ENCODE measurements at places on chromosomes 5 and 9.

DNA sequence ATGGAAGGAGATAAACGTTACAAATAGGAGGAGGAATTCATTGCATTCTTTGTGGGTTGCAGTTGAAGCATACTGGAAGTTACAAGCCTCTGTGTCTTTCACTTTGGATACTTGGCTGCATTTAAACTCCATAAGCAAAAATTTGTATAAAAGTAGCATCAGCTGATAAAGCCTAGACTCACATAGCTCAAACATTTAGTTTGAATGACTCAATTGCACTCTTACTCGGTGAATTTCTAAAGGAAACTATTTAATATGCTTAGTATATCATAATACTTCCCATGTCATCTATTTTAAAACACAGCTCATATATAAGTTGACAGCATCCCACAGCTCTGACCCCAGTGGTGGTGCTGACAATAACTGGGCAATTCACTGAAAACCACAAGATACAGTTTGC lies 596.6 kb upstream of the ZNF608 start:
- no peak for DNase-seq

DNA sequence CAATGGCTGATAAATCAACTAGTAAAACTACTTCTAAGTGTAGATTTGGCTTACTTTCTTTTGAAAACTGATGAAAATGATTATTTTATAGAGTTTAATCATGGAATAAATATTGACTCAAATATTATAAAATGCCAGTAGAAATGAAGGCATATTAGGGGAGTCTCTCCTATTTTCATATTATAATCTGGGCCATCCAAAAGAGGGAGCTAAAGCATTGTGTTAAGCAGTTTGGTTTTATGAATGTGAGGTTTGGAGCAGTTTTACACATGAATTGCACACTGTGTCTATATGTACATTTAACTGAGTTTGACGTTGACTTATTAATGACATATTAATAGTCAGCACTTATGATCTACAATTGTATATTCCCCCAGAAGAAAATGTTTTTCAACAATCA lies 17.4 kb downstream of the CDH9 start:
- DNase-seq = no peak

DNA sequence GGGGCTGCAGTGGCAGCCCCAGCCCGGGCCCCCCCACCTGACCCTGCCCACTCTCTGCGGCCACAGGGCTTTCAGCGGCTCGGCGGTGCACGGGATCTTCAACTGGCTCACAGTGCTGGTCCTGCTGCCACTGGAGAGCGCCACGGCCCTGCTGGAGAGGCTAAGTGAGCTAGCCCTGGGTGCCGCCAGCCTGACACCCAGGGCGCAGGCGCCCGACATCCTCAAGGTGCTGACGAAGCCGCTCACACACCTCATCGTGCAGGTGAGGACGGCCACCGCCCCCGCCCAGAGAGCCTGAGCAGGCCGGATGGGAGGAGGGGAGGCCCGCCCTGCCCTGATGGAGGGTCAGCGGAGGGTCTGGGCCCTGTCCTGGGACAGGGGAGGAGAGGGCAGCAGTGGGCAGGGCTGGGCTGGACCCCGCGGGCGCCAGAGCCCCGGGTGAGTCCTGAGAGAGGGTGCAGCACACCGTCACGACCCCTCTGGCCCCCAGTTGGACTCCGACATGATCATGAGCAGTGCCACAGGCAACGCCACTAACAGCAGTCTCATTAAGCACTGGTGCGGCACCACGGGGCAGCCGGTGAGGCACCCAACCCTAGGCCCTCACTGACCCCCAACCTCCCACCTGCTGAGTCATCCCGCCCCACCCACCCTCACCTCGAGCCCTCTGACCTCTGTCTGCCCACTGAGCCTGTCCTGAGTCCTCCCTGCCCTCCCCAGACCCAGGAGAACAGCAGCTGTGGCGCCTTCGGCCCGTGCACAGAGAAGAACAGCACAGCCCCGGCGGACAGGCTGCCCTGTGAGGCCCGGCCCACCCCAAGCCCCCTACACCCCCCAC lies 2.7 kb downstream of the SLC34A3 start:
- DNase-seq = no peak

DNA sequence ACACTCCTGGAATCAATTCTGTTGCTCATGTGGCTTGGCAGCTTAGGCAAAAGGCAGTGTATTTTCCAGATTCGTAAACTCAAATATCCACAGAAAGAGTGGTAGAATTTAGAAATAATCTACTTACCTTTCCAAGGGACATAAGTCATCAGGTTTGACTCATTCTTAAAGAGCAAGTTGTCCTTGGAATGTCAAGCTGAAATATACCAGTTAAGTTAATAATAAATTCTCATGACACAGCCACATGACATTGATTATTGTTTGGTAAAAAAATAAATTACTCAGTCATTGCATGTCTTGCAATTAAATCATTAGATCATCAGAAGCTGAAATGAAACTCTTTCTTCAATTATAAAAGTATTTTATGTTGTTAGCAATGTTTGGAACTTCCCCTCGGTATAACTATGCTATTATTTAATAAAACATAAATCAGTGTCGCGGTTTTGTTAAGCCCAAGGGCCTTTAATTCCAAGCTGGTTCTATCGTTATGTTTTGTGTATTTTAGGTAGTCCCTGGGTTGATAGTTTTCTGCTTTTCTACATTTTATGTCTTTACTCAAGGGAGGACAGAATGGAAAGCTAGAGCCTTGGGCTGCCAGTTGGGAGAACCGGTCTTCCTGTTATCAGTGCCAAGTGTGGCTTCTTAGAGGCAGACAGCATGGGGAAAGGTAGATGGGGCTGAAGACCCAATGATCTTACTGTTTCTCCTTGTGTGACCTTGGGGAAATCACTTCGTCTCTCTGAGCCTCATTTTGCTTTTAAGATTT lies 79.3 kb upstream of the PRLR start:
- no peak for DNase-seq

DNA sequence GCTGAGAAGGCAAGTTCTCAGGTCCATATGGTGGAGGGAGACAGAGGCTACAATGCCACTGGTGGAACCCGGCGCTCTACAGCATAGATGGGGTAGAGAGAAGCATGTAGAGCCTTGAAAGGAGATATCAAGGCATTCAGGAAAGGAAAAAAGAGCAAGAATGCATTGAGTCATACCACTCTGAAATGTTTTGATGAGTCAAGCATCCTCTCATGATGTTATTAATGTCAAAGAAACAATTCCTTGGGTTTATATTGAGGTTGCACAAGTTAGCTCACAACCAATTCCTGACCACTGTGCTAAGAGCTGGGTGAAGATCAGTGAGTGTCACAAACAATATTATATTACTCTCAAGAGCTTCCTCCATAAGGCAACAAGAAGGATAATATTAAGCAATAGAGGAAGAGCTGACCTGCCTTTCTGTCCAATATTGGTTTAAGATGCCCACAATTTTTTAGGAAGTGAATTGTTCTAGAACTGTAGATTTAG lies 178.0 kb downstream of the RFK start:
- DNase-seq = no peak

DNA sequence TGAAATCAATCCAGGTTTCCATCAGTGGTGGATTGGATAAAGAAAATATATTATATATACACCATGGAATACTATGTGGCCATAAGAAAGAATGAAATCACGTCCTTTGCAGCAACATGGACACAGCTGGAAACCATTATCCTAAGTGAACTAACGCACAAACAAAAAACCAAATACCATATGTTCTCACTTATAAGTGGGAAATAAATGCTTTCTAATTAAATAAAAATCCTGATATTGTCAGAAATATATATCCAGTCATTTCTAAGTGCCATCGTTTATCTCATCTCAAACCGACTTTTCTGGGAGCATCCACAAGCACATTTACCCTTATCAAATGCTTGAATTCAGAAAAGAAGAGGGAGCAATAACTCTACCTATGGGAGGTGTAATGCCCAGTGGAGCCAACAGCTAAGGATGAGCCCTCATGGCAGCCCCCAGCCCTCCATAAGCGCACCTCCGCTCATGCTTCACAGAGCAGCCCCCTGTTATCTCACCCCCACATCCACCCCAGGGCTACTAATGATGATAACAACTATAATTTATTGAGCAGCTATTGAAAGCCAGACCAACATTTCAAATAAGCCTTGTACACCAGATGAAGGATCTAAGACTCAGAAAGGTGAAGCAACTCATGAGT lies 101.7 kb upstream of the SPOCK1 start:
- DNase-seq = no peak

DNA sequence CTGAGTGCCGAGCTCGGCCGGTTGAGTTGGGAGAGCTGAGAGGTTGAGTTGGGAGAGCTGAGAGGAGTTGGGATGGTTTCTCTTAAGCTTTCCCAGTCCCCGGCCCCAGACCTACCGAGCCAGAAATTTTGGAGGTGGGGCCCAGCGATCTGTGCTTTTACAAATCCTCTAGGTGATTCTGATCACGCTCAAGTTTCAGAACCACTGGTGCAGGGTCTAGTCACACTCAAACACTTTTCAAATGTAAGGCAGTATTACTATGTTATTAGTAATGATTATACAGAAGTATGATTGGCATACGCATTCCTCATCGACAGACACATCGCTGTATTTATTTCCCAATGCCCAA lies 256 bp upstream of the CLINT1 start:
- no peak for DNase-seq

DNA sequence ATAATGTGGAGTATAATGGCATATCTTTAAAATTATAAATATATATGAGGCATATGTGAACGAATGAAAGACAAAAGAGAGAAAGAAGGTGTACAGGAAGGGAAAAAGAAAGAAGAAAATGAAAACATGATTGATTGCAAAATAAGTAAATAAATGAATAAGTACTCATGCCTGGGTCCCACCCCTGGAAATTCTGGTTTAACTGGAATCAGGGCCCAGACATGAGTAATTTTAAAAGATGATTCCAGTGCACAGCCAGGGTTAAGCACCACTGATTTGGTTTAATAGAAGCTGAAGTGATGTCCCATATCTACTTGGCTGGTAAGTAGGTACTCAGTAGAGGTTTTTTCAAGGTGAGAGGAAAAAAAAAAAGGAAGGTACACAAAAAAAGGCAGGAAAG lies 34.0 kb upstream of the HOMER1 start:
- no peak for DNase-seq

DNA sequence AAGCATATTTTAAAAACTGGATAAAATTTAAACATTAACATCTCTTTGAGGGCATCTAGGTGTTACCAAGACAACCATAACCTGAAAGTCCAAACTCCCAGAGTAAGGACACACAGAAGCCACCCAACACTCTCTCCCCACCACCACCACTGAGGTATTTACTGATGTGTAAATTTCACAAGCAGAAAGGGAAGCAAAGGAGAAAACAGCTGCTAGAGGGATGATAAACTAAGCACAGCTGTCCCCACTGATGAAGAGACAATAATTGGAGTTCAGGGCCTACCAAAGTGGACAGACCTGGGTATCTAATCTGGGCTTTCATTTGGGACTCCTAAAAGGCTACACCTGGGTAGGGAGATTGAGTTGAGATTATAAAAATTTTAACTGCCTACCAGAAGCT lies 63.6 kb downstream of the FRMD3 start:
- no peak for DNase-seq

DNA sequence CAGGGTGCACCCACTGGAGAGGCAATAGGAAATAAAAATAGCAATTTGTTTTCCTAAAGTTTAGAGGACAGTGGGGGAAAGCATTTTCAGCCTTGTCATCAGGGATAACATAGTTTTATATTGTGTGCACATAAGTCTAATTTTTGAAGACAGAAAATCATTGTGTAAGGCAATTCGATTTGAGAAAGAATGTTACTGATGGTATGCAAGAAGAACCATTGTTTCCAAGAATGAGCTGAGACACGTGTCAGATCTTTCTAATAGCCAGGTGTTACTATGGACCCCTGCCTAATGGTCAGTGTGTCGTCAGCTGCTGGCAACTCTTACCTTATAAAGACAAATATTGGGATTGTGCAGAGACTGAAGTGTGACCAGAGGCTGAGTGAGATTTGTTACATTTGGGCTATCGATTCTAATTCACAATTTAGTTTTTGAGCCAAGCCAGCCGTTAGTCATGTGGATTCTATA lies 67.1 kb upstream of the PPP2R2B start:
- no peak for DNase-seq

DNA sequence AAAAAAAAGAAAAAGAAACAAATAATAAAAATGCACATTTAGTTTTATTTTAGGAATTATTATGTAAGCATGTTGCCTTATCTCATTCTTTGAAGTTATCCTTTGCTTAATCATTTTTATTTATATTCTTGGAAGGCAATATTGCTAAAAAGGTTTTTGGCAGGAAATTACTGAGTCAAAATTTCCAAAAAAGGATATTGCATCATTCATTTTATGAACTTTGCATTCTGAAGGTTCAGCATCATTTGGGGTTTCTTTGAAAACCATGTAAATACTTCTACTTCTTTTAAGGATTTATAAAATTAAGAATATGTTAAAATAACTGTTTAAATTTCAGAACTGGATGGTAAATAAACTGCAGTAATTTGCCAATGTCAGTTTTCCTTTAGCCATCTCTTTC lies 94.2 kb upstream of the CTNND2 start:
- DNase-seq = no peak

DNA sequence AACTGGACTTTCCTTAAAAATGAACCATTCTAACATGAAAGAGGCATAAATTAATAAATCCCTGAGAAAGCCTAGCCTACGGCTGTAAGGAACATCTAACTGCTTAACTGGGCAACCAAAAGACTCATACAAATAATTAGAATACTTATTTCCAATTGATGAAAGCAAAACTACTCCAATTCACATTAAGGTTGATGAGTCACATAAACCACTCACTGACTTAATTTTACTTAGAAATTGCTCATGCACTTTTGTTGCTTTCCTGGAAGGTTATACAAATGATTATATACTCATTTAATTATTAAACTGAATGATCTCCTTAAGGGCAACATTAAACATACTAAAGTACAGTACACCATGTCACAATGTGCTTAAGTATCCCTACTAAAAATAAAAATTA lies 101.9 kb downstream of the NFIB start:
- no peak for DNase-seq

DNA sequence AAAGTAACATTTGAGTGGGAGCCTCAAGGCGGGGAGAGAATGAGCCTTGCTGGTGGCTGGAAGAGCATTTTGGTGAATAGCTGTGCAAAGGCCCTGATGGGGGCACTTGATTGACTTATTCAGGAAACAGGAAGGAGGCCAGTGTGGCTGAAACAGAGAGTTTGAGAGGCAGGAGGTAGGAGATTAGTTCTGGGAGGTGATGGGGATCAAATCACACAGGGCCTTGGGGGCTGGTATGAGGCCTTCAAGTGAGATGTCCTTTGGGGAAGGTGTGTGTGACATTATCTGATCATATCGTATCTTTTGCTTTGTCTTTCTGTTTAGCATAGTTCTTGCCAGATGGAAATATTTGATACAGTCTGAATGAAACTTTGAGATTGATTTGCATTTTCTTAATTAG lies 172.3 kb downstream of the TENT4A start:
- no peak for DNase-seq

GRCh38 chr5:135249658-135250057 lies 149.4 kb downstream of the MACROH2A1 start:
- DNase-seq = no peak

- DNase-seq = no peak
Observed at GRCh38 chr9:32873131-32873530, 89.8 kb downstream of the TMEM215 start.

GRCh38 chr9:36140086-36141084 lies 3.9 kb downstream of the GLIPR2 start:
- no peak for DNase-seq

- no peak for DNase-seq
Observed at GRCh38 chr9:112917987-112918362, 27.3 kb upstream of the SLC46A2 start.

GRCh38 chr9:36818242-36818938 lies 215.7 kb downstream of the PAX5 start:
- no peak for DNase-seq

- no peak for DNase-seq
Observed at GRCh38 chr5:79727451-79728355, 38.1 kb downstream of the CMYA5 start.

- no peak for DNase-seq
Observed at GRCh38 chr9:86687788-86688187, 259.5 kb downstream of the GAS1 start.
